ENCODE measurements at places on chromosomes 4 and X.

- DNase-seq: no peak
Observed at GRCh38 chr4:150986085-150986484, 29.0 kb downstream of the LRBA start.

- no peak for DNase-seq
Observed at GRCh38 chr4:28827866-28828265, 1892.3 kb upstream of the PCDH7 start.

- no peak for DNase-seq
Observed at GRCh38 chr4:61407642-61408618, 207.8 kb downstream of the ADGRL3 start.

DNA sequence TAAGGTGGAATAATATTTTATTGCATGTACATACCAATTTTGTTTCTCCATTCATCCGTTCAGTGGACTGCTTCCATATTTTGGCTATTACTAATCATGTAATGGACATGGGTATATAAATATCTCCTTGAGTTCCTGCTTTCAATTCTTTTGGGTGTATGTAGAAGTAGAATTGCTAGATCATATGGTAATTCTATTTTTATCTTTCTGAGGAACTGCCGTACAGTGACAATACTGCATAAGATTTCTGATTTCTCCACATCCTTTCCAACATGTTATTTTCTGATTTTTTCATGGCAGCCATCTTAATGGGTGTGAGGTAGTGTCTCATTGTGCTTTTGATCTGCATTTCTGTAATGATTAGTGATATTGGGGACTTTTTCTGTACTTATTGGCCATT is 19.2 kb downstream of the ALPK1 start:
- no peak for DNase-seq

GRCh38 chrX:15438332-15438731 is 54.1 kb upstream of the VEGFD start:
- DNase-seq: no peak

Measured in activated T-cell treated with anti-CD3 and anti-CD28 coated beads, Interleukin-2, amount 50 U/mL, for 4 hours (primary cell).